ENCODE measurements at places on chromosomes 5 and 9. TPM values are rescaled to one million over a fixed set of nuclear protein-coding genes. Genes with fewer than 3 reads are reported as not detected.

The PAPPA gene
- total RNA-seq = 1.6 TPM

The HMCN2 gene
- 23.3 TPM for total RNA-seq

The FOXD4L5 gene
- total RNA-seq = 0.24 TPM

The ARL14EPL gene
- total RNA-seq = not detected

The C9orf153 gene
- total RNA-seq = 0.20 TPM

The TEX48 gene
- total RNA-seq = not detected
